ENCODE measurements at places on chromosomes 5 and 9.

DNA sequence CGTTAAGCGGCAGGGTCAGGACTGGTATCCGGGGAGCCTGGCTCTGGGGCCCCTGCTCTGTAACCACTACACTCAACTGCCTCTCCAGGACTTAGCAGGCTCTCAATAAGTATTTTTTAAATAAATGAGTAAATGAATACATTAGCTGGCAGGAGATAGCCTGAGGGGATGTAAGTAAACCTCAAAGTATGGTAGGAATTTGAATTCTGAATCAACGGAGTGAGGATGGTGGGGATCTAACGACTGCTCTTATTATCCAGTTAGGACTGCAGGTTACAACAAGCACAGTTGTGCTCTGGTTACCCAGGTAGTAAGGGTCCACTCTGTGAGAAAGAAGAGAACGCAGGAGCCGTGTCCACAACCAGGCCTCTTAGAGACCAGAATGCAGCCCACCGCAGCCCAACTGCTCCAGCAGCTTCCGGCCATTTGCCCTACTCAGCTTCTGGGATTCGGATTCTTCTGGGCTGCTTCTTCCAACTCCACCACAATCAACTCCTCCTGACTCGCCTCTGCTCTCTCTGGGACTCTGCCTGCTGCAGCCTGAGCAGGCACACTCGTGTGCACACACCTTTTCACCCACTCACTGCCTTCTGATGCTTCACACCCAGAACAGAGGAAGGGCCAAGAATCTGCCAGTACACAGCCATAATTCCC, 52.6 kb downstream of the MED27 start:
- DNase-seq: no peak

DNA sequence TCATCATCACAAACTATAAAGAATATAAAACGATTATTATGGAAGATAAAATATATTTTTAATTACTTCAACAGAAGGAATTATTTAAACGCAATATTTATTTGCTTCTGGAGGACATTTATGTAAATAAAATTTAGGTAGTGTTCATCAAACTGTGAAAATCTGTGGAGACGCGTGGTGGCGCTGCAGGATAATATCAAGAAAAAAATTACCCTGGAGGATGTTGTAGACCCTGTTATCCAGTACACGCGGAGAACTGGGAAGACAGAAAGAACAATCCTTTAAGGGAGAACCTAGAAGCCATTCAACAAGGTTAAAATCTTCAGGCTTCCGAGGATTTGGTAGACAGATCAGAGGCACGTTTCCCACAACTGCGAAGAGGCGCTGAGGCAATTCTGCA, at the start of gene PCDHB12:
Gene PCDHB12 (plus strand): TSS at position 242 of the 400 bp plus-strand sequence. CDS start 189 bp downstream, outside the sequence.
- no peak for DNase-seq

GRCh38 chr5:43208658-43209057, 16.6 kb downstream of the NIM1K start:
- DNase-seq: no peak

DNA sequence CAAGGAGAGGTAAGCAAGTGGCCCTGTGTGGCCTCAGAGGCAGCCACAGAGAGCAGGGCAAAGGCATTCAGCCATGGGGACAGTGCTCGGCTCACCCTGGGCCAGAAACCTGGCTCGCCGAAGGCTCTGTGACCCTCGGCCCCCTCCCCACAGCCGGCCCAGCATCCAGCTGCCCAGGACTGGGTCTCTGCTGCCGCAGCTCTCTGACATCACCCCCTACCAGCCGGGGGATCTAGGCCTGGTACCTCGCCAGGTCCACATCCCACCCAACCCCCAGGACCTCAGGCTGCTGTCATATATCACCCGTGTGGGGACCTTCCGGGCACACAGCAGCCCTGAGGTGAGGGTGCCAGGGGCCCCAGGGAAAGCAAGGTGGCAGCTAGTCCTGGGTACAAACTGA, 2.6 kb downstream of the PTRH1 start:
- DNase-seq: no peak

DNA sequence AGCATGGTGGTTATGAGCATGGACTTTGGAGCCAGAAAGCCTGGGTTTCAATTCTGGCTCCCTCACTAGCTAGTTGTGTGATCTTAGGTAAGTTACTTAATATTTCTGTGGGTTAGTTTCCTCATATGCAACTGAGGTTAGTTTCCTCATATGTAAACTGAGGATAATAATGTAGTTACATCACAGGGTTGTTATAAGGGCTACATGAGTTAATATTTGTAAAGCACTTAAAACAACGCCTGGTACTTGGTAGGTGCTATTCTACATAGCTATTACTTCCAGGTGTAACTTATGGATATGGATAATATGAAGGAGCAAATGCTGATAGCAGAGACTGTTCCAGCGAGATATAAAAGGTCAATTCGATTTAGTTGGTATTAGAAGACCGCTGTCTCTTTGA, 69.4 kb upstream of the POU5F2 start:
- no peak for DNase-seq

GRCh38 chr5:66757834-66758371, 161.7 kb downstream of the MAST4 start:
- DNase-seq: no peak

GRCh38 chr5:73028991-73029595, 73.3 kb downstream of the FCHO2 start:
- DNase-seq: no peak

- no peak for DNase-seq
Measured at GRCh38 chr9:130189840-130190239, 17.6 kb downstream of the NCS1 start.

- no peak for DNase-seq
Measured at GRCh38 chr5:38250763-38251448, 7.5 kb upstream of the EGFLAM start.

GRCh38 chr5:156042726-156043125, 284.2 kb upstream of the SGCD start:
- DNase-seq: no peak

DNA sequence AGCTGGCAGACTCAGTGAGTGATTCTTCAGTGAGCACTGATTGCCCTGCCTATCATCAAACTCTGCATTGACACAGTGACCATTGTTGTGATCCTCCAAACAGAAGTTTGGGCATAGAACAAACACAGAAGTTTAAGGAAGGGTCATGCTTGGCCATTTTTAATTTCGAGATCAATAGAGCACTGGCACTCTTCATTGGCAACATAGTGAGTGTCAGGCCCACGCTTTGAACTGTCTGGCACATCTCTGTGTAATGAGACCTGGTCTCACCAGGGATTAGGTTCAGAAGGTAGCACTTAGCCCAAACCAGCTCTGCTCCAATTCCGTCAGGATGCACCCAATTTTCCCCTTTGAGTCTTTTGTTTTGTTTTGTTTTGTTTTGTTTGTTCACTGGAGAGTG, 127.1 kb upstream of the MOCS2 start:
- no peak for DNase-seq

DNA sequence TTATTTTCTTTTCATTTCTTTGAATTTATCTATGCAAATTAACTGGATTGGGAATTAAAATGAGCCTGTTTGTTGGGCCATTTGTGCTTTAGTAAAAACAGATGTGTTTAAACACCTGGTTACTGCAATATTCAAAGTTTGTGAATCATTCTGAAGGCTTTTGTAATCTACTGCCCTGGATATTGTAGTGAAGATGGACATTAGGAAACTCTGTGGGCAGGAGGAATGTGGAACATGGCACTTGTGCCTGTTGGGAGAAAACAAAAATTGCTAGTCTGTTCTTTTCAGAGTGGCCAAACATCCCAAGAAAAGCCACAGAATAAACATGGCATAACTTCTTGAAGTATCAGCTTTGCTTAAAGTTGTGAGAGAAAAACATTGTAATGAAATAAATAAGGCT, 40.8 kb downstream of the CHSY3 start:
- DNase-seq: no peak

- DNase-seq: no peak
Measured at GRCh38 chr9:86119457-86119856, 20.1 kb upstream of the GOLM1 start.

GRCh38 chr9:133693703-133694529, 44.2 kb downstream of the SARDH start:
- DNase-seq: no peak

GRCh38 chr9:137793196-137793841, 84.3 kb upstream of the CACNA1B start:
- no peak for DNase-seq

GRCh38 chr5:178334861-178335260, 102.3 kb upstream of the PHYKPL start:
- DNase-seq: no peak

GRCh38 chr9:121960665-121961064, 132.4 kb downstream of the TTLL11 start:
- DNase-seq: no peak

- DNase-seq: no peak
Measured at GRCh38 chr9:101325053-101325452, 59.8 kb downstream of the BAAT start.
